Central memory CD8-positive, alpha-beta T cell (primary cell): ENCODE measurements at places on chromosomes 5 and 9.

- H3K27ac ChIP-seq = no peak overlapping the region
- H3K4me1 ChIP-seq = no peaks in the 10 kb centered on the region
Measured at GRCh38 chr5:64883912-64884311, 115.2 kb downstream of the CWC27 start.

DNA sequence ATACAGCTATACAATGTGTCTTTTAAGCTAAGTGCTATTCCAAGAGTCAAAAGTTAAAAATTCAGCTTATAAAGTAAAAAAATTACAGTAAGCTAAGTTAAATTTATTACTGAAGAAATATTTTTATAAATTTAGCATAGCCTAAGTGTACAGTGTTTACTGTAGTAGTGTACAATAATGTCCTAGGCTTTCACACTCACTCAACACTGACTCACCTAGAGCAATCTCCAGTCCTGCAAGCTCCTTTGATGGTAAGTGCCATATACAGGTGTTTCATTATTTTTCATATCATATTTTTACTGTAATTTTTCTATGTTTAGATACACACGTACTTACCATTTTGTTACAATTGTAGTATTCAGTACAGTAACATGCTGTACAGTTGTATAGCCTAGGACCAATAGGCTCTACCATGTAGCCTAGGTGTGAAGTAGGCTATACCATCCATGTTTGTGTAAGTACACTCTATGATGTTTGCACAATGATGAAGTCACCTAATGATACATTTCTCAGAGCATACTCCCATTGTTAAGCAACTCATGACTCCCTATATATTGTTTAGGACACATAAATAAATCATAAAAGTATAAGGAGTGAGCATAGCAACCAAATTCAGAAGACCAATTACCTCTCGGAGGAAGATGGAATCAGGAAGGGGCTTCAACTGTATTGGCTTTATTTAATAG, 165.1 kb upstream of the SLC30A5 start:
- H3K4me1 ChIP-seq = no peaks in the 10 kb centered on the region
- no peak for DNase-seq
- no peak overlapping the region for H3K27ac ChIP-seq
- H3K4me3 ChIP-seq = no peak overlapping the region

- peaks cover 46% of the 10 kb centered on the region for H3K27me3 ChIP-seq
- H3K27ac ChIP-seq = no peak overlapping the region
- H3K4me3 ChIP-seq = no peak overlapping the region
Measured at GRCh38 chr9:88653406-88653805, 118.4 kb downstream of the NXNL2 start.

- no peaks in the 10 kb centered on the region for H3K36me3 ChIP-seq
- H3K4me3 ChIP-seq = no peak overlapping the region
- no peak overlapping the region for H3K27ac ChIP-seq
- H3K27me3 ChIP-seq = no peaks in the 10 kb centered on the region
Measured at GRCh38 chr5:65128226-65128625, 353.5 kb downstream of the ADAMTS6 start.

DNA sequence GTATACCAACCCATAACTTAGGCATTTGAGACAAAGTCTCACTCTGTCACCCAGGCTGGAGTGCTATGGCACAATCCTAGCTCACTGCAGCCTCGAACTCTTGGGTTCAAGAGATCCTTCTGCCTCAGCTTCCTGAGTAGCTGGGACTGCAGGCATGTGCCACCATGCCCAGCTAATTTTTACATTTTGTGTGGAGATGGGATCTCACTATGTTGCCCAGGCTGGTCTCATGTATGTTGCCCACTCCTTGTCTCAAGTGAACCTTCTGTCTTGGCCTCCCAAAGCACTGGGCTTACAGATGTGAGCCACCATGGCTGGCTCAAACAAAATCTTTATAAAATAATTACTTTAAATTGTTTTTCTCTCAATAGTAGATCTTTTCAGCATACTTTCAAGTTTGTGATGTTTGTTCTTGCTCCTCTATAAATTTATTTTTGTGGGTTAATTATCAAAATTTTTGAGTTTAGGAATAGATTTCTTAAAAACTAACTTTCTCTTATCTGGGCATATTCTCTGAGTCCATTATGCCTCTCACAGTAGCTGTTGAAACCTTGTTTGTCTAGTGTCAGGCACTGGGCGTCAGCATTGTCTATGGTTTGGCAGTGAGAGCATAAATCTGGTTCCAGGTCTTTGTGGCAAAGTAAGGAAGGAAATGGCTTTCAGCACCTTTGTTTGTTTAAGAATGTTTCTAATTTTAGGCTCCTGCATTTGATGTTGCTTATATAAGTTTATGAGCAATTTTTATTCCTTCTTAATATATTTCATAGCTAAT, 38.7 kb downstream of the NLN start:
- no peaks in the 10 kb centered on the region for H3K36me3 ChIP-seq
- peaks cover 7% of the 10 kb centered on the region for H3K4me1 ChIP-seq
- no peaks in the 10 kb centered on the region for H3K27me3 ChIP-seq
- H3K4me3 ChIP-seq = no peak overlapping the region
- no peak overlapping the region for H3K27ac ChIP-seq
- DNase-seq = peak; percentile 18

GRCh38 chr9:105057551-105057950, 129.6 kb upstream of the ABCA1 start:
- H3K27ac ChIP-seq = no peak overlapping the region
- H3K36me3 ChIP-seq = peaks cover 2% of the 10 kb centered on the region
- no peaks in the 10 kb centered on the region for H3K4me1 ChIP-seq
- H3K27me3 ChIP-seq = peaks cover 41% of the 10 kb centered on the region
- no peak for DNase-seq

DNA sequence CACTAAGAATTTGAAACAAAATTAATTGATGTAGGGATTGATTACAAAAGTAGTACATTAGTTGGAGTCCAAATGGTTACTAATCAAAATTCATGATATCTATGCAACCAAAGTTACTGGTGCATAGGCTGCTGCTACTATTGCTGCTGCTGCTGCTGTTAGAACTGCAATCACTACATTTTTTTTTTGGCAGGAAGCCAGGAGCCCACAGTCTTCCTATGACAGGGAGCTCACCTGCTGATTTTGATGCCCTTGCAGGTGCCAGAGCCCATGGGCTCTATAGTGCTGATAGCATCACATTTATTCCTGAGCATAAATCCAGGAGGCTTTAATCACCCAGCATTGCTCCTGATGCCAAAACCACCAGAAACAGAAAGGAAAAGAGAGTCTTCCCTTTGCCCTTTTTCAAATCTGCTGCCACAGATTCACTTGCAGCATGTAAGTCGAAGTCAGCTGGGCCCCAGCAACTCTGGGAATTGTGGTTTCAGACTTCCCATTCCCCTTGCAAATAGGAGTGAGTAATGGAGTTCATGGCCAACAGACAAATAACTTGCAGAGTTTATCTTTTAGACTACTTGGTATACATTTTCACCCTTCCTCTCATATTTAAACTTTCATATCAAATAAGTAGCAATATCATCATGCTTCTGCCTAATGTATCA, 17.6 kb downstream of the SLCO6A1 start:
- no peaks in the 10 kb centered on the region for H3K27me3 ChIP-seq
- H3K4me1 ChIP-seq = no peaks in the 10 kb centered on the region
- no peak overlapping the region for H3K27ac ChIP-seq
- peaks cover 5% of the 10 kb centered on the region for H3K36me3 ChIP-seq
- DNase-seq = no peak

DNA sequence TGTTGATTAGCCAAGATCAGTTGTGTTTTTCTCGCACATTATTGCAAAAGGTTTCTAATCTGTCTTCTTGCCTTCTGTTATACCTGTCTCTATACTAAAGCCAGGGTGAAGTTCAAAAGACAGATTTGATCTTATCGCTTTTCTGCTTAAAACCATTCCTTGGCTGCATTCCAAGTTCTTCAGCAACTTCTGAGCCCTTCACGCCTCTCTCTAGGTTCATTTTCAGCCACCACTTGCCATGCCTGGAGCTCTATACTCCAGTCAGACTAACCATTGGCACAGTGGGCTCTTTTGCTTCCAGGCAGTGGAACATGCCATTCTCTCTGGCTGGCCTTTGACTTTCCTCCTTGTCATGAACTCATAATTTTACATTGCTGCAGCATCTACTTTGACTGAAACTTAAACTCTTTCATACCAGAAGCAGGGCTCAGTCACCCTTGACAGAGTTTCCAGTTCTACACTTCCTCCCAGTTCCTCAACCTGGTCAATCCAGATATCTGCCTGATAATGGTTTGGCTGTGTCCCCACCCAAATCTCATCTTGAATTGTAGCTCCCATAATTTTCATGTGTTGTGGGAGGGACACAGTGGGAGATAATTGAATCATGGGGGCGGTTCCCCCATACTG, 114.4 kb downstream of the SLC12A2 start:
- H3K4me1 ChIP-seq = peaks cover 5% of the 10 kb centered on the region
- no peak overlapping the region for H3K4me3 ChIP-seq
- DNase-seq = no peak
- no peaks in the 10 kb centered on the region for H3K36me3 ChIP-seq
- H3K27me3 ChIP-seq = no peaks in the 10 kb centered on the region

GRCh38 chr5:139951296-139951924, 91.7 kb downstream of the NRG2 start:
- H3K4me1 ChIP-seq = peaks cover 4% of the 10 kb centered on the region
- no peak overlapping the region for H3K4me3 ChIP-seq
- no peak for DNase-seq
- no peak overlapping the region for H3K27ac ChIP-seq
